Foreskin keratinocyte (primary cell): ENCODE measurements at places on chromosomes 16 and 17. TPM values are rescaled to one million over a fixed set of nuclear protein-coding genes. Genes with fewer than 3 reads are reported as not detected.

The ATP2C2 gene
- 0.10 TPM in 2 replicates for polyA plus RNA-seq

The MT2A gene
- 5,670 and 6,844 TPM in 2 replicates for polyA plus RNA-seq

The FGF11 gene
- polyA plus RNA-seq = 13.4 and 14.3 TPM in 2 replicates

The TMEM204 gene
- polyA plus RNA-seq = 4.8 and 12.2 TPM in 2 replicates

The AURKB gene
- 96.4 and 131 TPM in 2 replicates for polyA plus RNA-seq

The YBX2 gene
- 0.36 and 0.57 TPM in 2 replicates for polyA plus RNA-seq

The SDR42E1 gene
- polyA plus RNA-seq = 4.5 and 4.8 TPM in 2 replicates

The FAM83G gene
- polyA plus RNA-seq = 25.0 and 26.2 TPM in 2 replicates

The KRTAP1-5 gene
- not detected in 2 replicates for polyA plus RNA-seq

The PRSS21 gene
- 10.8 and 11.2 TPM in 2 replicates for polyA plus RNA-seq

The KRTAP4-6 gene
- polyA plus RNA-seq = not detected in 2 replicates

The SLC22A31 gene
- 0.15 and 0.20 TPM in 2 replicates for polyA plus RNA-seq

The PCGF2 gene
- polyA plus RNA-seq = 37.4 and 41.2 TPM in 2 replicates

The NLGN2 gene
- 7.7 and 9.4 TPM in 2 replicates for polyA plus RNA-seq

The KCNH4 gene
- polyA plus RNA-seq = not detected in 2 replicates

The KLHL10 gene
- polyA plus RNA-seq = not detected in 2 replicates

The KRTAP2-2 gene
- not detected in 2 replicates for polyA plus RNA-seq

The FCSK gene
- polyA plus RNA-seq = 5.7 and 6.2 TPM in 2 replicates

The RGS11 gene
- polyA plus RNA-seq = 0.04 TPM in 1 of 2 replicates, not detected in the other

The CSNK2A2 gene
- polyA plus RNA-seq = 30.6 and 34.3 TPM in 2 replicates

The GPR139 gene
- polyA plus RNA-seq = not detected in 2 replicates

The RBFOX1 gene
- not detected in 2 replicates for polyA plus RNA-seq

The OTOP2 gene
- not detected in 2 replicates for polyA plus RNA-seq

The KRTAP9-8 gene
- not detected in 2 replicates for polyA plus RNA-seq
